ENCODE measurements at places on chromosomes 13 and 19.

GRCh38 chr19:43555185-43555770 lies 20.0 kb downstream of the XRCC1 start:
- peak; percentile 87 for DNase-seq

GRCh38 chr19:1457031-1457739 lies 7.3 kb downstream of the APC2 start:
- no peak for DNase-seq

DNA sequence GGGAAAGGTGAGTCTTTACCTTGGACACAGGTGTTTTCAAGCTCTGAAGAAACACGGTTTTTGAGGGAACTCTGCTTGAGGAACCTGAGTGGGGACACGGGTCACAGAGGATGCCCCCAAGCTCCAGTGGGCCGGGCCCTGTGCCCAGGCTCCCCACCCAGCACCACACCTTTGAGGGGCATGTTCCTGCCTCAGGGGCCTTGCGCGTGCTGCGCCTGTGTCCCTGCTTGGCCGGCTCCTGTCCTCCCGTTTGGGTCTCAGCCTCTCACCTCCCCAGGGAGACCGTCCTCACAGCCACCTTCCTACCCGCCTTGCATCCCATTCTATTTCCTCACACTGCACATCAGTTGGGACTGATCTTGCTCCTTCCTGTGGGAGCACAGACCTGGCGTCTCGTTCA lies 21.1 kb downstream of the PIP5K1C start:
- DNase-seq = no peak

DNA sequence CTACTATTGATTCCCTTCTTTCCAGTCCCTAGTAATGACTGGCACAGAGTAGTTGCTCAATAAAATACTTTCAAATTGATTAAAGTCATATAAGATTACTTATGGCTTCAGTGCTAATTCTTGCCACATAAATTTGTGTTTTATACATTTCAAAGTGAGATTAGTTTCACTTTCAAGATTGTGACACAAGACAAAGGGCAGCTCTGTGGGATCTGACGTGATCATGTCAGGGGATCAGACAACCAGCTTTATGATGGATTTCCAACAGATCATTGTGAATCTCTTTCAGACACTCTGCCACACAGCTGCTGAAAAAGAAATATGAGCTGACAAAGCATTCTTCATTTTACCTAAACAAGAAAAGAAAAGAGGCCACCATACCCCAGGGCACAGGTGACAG lies 73.4 kb upstream of the POMP start:
- no peak for DNase-seq

- no peak for DNase-seq
Measured at GRCh38 chr13:20891034-20891433, 11.5 kb downstream of the XPO4 start.

DNA sequence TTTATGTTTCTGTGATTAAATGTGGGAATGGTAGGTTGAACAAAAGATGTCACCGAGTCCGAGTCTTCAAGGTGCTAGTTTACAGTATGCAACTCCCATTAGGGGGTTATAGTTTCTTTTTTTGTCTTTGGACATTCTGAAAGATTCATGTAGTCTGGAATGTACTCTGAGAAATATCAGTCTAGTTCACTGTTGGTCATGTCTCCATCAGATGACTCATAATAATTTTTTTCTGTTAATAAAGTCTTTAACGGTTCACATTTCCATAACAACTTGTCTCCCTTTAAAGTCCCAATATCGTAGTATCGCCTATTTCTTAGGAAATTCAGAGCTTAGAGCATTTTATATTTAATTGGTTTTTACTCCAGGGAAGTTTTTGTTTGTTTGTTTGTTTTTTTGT lies 13.5 kb upstream of the ESD start:
- no peak for DNase-seq

DNA sequence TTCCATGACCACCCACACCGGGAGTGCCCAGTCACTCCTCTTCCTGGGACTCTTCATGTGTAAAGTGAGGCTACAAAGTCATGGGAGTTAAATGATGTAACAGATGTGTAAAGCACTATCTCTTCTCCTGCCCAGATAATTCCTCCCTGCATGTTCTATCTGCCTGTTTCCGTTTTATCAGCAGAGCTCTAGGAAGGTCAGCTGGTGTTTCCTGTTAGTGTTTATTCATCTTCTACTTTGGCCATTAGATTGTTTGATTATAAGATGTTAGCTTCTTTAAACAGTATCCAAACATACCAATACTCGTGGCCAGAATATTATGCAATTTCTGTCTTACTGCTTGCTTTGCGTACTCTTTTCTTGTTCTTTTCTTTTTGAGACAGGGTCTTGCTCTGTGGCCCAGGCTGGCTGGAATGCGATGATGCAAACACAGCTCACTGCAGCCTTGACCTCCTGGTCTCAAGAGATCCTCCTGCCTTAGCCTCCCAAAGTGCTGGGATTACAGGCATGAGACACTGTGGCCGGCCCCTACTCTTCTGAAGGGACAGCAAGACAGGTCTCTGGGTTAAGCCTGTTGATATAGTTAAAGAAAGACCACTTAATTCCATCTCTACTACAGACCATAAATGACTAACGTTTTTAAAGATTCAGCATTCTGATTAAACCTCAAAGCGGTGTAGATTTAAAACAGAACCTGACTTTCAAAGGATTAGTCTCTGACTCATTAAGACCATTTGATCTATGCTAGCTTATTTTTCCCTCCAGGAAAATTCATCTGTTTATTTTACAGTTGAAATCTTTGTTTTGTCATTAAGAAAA lies 97.4 kb upstream of the AKAP11 start:
- DNase-seq = peak; percentile 1

DNA sequence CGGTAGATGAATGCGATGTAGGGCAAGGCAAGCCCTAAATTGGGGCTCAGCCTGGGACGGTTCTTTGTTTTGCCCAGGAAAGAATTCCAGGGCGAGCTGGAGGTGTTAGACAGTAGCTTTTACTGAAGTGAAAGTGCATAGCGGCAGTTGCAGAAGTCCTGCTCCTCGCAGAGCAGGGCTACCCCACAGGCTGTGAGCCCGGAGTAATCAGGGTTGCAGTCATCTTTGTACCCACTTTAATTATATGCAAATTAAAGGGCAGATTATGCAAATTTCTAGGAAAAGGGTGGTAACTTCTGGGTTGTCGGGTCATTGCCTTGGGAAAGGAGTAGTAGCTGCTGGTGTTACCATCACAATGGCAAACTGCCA lies 30.5 kb downstream of the VAV1 start:
- DNase-seq = no peak

GRCh38 chr19:45145270-45146189 lies 15.3 kb downstream of the NKPD1 start:
- no peak for DNase-seq

GRCh38 chr19:4057931-4058692 lies 8.6 kb downstream of the ZBTB7A start:
- peak; percentile 73 for DNase-seq

DNA sequence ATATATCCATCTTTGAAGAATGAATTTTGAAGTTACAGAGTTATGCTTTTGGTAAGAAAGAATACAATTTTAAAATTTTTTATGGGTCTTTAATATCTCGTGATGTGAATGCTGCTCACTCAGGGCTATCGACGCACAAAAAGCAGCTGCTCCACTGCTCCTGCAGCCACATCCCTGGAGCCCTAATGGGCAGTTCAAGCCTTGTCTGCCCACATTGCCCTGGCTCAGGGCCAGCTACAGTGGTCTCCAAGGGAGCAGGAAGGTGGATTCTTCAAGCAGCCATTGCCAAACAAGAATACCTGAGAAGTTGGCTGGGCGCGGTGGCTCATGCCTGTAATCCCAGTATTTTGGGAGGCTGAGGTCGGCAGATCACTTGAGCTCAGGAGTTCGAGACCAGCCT lies 85.8 kb downstream of the IPO5 start:
- no peak for DNase-seq

DNA sequence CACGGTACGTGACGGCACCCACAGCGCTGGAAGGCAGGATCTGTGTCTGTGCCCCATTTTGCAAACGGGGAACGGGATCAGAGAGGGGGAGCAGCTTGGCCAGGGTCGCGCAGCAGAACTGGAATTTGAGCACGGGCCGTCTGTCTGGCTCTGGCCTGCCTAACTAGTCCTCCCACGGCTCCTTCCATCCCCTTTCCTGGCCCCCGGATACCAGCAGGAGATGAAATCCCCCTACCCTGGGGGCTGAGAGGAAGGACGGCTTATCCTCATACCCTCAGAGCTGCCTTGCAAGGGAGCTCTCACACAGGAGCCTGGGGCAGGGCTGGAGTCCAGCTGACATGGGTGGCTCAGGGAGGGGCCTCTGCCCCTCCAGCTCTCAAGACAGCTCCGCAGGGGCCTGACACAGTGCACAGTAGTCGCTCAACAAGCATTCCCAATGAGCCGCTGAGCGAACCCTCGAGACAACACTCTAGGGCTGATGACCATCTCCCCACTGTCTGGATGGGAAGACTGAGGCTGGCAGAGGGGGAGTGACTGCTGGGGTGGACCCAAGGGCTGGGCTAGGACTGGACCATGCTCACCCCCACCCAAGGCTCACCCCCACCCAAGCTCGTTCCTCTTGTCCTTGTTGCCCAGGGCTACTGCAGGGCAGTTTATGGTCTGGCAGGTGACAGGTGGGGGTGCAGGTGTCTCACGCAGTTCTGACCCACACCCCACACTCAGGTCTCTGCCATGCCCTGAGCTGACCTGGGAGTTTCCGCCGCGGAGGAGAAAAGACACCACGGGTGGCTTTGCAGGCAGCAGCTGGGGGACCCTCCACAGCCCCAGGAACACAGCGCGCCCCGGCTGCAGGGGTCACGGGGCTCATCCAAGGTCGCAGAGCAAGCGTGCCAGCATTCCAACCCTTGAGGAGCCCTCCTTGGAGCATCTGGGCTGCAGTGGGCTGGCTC lies 4.0 kb downstream of the ZBTB7A start:
- no peak for DNase-seq

DNA sequence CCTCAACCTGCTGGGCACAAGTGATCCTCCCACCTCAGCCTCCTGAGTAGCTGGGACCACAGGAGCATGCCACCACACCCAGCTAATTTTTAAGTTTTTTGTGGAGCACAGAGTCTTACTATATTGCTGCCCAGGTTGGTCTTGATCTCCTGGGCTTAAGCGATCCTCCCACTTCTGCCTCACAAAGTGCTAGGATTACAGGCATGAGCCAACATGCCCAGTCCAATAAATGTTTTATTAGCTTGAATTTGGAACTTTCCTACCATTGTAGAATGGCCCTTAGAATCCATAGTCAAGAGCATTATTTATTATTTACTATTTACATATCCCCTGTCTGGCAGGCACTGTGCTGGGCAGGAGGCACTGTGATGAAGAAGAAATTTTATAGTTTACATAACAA lies 39.6 kb upstream of the CLDN10 start:
- no peak for DNase-seq

DNA sequence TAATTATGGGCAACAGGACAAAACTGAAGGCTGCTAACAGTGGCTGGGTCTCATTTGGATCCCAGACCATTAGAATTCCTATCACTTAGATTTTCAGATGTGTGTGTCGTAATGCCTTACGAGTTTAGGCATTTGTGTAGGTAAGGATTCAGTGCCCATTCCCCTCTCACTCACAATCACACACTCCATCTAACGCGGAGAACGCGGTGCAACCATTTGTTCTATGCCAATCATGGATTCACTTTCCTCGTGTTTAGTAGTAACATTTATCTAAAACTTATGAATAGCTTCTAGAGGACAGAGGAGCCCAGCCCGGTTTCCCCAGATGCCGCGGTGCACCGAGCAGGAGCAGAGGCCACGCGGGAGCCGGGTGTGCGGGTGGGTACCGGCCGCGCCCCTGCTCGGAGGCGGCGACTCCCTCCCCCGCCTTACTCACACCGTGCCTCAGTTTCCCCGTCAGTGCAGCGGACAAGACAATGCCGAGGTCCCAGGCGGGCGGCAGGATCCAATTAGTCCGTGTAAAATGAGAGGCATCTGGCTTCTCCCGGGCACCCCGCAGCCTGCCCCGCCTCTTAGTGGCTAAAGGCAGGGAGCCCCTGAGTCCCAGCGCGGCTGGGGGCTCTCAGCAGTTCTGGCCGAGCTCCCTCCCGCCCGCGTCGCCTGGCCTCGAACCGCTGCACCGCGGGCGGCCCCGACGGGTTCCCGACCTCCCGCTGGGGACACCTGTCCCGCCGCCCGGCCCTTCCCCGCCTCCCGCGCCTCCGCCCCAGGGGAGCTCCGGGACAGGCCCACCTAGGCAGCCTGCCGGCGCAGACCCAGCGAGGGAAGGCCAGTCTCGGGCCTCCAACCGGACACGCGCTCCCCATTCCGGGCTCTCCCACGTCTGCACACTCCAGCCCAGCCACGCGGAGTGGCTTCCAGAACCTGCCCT lies 5.9 kb upstream of the C1QTNF9B start:
- DNase-seq = no peak

GRCh38 chr19:16295057-16295456 lies 29.6 kb upstream of the KLF2 start:
- DNase-seq = no peak

GRCh38 chr19:10292206-10292788 lies 2.5 kb downstream of the ICAM5 start:
- DNase-seq = no peak

DNA sequence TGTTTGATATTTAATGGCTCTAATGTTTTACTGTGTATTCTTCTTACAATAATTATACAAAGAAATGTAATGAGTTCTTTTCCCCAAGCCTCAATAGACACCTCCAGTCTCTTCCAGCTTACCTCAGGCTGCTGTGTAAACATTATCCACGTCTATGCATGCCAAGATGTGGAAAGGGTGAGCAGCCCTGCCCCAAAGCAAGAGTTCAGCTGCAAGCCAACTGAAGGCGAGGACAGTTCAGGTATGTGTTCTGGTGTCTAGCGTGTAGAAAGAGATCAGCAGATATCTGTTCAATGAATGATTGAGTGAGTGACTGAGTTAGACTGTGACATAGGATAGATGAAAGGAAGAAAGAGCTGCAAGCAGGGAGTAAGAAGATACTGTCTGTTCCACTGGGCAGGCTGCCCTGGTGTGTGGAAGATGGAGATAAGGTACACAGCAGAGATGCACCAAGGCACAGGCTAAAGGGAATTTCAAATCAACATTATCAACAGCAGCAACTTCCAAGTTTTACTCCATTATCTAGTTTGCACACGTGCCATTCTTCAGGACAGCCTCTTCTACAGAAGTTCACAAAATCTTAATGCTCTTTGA lies 66.0 kb downstream of the LATS2 start:
- DNase-seq = no peak

DNA sequence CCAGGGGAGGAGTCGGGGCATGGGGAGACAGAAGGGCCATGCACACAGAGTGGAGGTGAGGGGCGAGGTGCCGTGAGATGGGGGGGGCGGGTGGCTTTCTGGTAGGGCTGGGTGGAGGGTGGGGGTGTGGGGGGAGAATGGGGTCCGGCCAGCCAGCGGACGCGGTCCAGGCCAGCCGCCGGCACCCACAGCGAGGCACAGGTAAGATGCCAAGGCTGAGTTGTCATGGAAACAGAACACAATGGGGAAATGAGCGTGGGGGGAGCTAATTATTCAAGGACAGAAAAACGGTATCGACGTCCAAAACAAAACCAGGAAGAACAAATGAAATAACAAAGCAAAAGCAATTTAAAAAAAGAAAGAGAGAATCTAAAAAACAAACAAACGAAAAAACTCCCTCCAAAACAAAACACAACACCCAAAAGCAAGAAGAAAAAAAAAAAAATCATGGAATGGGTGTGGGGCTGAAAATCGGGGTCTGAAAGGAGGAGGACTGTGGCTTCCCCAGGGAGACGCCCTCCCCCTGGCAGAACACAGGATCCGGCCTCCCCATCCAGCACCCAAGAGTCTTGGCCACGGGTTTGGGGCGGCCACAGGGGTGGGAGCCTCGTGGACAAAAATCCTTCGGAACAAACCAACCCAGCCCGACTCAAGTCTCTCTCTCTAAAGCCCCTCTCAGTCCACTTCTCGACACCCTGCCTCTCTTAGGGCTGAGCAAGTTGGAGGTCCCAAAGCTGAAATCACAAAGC lies 92.5 kb downstream of the PTPRS start:
- DNase-seq = no peak
